Fibroblast of lung (primary cell): ENCODE measurements at places on chromosomes 6 and 20.
A peak's percentile ranks its signal among the peaks of the same experiment; 100 is the strongest.

DNA sequence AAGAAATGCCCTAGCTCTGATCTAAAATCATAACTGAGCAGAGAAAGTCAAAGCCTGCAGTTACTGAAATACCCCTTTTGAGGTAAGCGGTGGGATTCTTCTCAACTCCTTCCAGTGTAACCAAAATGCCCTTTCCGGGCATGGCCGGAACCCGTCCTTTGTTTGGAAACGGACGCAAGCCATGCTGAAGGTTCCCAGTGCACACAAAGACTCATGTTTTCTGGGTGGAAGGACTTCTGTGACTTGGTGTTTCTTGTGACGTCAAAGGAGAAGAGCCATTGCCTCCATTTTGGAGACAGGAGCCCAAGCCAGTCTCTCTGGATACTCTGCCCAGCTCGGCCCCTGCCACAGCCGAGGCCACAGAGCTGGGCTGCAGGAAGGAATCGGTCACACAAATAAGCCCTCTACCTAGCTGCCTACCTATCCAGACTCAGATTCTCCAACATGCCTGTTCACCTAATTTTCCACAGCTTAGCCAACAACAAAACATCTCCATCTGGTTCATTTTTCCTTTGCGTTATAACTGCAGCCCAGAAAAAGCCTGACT lies 182.8 kb downstream of the TBXT start:
- no peak for DNase-seq

DNA sequence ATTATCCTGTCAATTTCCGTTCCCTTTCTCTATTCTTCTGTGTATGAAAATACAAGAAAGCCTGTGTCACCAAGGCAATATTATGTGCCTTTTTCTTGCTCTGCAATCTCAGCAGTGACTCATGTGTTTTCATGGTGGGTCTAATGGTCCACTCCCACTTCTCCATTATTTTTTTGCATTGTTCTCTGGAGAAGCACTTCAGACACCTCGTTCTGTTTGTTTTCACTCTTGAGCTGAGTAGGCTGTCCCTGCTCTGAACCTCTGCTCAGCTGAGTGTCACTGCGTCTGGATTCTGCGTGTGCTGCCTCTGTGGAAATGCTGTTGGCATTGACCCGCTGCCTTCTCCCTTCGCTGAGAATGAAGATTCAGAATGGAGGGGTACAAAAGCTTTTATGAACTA lies 230.6 kb downstream of the TMEM242 start:
- peak; percentile 27 for DNase-seq

DNA sequence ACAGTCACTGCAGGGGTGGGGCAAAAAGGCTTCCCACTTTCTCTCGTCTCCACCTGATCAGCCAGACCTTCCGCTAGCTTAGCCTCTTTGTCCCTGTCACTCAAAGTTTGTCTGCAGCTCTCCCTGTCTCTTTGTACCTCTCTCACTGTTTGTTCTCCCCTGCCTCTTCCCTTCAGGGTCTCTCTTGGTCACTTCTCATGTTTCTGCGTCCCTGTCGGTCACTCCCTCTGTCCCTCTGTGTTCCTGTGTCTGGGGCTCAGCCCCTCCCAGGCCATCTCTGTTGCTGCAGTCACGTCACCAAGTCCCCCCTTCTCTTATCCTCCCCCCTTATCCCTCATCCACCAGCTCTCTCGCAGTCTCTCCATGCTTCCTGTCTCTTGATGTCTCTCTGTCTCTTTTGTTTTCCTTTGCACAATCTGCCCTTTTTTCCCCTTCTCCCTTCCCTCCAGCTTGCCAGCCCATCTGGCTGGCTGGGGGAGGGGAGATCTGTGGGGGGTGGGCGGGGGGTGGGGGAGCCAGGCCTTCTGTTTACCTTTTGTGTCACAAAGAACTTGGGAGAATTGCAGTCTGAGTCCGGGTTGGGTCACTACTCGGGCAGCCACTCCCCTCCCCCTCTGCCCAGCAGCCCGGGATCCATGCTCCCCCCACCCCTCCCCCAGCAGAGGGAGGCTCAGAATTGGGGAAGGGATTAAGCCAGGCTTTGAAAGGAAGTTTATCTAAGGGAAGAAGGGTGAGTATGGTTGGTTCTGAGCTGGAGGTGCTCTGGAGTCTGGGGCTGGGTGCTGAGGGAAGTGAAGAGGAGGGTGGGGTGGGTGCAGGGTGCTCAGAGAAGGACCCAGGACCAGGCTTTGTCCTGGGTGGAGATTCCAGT lies 32.3 kb downstream of the FOXP4 start:
- peak; percentile 57 for DNase-seq

DNA sequence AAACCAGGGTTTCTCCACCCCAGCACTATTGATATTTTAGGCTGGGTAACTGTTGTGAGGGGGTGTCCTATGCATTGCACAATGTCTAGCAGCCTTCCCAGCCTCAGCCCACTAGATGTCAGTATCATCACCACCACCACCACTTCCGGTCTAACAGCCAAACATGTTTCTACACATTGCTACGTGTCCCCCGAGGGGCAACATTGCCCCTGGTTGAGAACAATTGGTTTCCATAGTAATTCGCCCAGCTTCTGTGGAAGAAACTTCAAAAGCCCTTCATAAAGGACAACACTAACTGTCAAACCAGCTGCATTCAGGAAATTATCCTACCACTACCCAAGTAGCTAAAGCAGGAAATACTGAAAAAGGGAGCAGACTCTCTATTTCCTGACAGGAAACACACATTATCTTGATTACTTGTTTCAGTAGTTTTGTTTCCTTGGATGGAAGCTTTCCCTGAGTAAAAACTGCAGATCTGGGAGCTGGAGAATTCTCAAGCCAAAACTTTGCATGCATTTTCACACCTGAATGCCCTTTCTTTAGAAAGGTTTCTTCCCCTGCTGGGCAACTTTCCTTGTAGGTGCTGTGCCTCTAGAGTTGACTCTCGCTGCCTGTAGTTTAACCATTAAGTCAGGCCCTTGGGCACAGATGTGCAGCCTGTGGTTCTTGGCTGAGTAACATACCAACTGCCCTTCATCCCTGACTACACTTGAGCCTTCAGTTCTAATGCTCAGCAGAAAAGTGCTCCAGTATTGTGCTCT lies 23.6 kb downstream of the PKHD1 start:
- peak; percentile 4 for DNase-seq

GRCh38 chr6:15489261-15489962 lies 173.4 kb downstream of the DTNBP1 start:
- DNase-seq, result no peak

GRCh38 chr6:38220069-38220723 lies 400.7 kb downstream of the ZFAND3 start:
- DNase-seq, result no peak

GRCh38 chr6:11618533-11618932 lies 81.0 kb downstream of the TMEM170B start:
- no peak for DNase-seq
